ENCODE measurements at places on chromosomes 16 and 17.

GRCh38 chr17:17950806-17951205 is 21.4 kb downstream of the TOM1L2 start:
- no peak for DNase-seq

- DNase-seq = no peak
These were observed 91.2 kb upstream of the TNRC6C start for GRCh38 chr17:77867308-77867781.

DNA sequence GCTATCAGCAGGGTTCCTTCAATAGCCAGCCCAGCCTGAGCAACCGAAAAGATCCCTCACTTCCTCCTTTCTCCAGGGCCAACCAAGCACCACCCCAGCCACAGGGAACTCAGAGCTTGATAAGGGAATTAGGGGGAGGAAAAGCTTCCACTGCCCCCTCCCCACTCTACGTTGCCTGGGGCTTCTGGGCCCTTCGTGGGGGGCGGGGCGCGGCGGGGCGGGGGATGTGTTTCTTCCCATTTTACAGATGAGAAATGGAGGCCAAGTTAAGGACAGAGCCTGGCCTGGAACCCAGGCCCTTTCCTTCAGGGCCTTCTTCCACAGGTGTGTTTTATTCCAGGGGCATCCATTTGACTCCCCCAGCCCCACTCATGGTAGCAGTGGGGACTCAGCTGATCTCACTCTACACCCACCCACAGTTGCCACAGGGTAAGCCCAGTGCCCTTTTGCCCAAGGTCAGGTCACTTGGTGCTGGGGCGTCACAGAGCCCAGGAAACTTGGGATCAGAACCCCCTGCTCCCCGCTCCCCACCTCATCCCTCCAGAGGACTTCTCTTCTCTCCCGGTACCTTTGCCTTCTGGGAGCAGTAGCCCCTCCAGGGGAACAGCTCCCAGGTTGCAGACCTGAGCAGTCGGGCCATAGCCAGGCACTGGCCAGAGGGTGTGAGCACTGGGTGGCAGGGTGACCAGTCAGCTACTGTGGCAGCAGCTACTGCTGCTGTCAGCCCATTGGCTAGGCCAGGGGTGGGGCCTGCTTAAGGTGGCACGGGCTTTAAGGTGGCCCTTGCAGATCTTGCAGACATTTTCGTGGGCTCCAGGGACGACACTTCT is at the start of gene LDHD:
TSS of gene LDHD (minus strand) at position 700 of the 830 bp plus-strand sequence. CDS start at position 640, 60 bp downstream.
- peak; percentile 35 for DNase-seq

GRCh38 chr16:67229906-67230808 is 3.2 kb downstream of the TMEM208 start:
- DNase-seq = no peak

DNA sequence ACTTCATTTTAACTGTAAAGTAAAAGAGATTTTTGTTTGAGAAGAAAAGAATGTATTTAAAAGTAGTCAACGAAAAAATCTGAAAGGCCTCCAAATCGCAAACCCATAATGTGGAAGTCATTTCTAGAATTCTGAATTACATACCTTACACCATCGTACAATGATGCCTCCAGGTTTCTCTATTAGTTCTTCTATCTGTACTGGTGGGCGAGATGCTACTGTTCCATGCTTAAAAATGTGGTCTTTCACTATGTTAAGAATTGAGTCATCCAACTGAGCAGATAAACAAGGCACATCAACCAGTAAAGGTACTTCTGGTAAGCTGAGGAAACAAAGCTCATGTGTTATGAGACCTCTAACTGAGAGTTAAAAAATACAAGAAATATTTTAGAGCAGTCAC is 28.5 kb downstream of the CRLF3 start:
- DNase-seq = no peak

DNA sequence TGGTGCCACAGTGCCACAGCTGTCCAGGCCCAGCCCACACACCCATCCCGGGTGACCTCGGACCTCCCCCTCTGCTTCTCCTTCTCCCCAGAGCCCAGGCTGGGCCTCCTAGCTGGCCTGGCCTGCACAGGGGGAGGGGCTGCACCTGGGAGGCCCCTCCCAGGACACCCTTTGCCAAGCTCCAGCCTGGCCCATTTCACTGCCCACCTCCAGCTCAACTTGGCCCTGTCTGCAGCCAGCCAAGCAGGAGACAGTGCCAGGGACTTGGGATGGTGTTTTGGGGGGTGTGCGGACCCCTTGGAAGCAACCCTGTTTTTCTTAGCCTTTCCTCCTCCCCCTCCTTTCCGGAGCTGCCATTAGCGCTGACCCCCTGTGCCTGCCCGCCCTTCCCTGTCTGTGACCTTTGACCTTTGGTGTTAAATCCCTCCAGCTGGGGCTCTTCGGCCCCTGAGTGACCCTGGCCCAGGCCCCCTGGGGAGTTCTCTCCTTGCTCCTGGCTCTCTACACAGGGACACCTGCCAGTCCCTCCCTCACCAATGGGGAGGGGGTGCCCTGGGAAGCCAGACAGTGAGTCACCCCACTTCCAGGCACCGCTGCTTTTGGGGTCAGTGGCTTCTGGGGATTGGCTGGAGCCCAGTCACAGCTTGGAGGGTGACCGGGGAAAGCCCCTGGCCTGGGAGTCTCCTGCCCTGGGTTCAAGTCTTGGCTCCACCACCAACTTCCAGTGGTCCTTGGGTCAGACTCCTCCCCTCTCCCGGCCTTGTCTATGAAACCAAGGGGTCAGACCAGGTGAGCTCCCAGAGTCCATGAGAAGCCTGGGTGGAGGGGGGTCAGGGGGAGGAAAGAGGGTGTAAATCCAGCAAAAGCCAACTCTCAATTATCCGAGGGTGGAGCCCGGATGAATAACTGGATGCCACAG is 1.9 kb downstream of the GLIS2 start:
- peak; percentile 39 for DNase-seq

DNA sequence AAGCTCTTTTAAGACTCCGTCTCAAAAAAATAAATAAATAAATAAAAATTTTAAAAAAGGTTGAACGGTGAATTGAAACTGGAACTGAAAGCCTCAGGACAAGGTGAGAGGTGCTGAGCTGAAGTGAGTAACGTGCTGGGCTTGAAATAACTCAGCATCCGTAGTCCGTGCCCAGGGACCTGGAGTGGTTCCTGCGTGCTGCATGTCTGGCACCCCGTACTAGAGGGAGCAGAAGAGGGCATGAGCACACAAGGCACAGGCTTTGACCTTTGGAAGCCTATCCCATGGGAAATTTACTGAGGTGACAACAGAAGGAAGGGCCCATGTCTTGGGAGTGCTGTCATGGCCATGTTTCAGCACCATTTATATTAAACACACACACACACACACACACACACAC is 4.5 kb upstream of the MEIOB start:
- DNase-seq = no peak

GRCh38 chr16:89359264-89360147 is 130.9 kb downstream of the ANKRD11 start:
- DNase-seq = peak; percentile 92

DNA sequence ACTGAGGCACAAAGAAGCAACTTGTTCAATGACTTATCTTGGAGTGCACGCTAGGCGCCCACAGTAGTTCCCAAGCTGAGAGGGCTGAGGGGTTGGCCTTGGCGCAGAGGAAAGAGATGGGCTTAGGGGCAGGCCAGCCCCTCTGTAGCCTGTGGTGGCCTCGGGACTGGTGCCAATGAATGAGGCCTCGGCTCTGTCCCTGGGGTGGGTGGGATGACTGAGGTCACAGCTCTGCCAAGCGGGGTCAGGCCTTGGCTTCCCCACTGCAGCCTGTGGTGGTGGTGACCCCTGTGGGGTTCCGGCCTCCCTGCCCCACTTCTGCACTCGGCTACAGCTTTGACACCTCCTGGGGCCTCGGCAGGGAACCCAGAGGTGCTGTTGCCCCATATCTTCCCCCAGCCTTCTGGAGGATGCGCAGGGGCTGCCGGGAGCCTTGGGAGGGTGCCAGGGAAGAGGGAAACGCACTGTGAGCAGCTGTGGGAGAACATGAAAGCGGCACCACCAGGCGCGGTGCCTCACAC is 46.0 kb downstream of the BEAN1 start:
- no peak for DNase-seq

- no peak for DNase-seq
These were observed 287.1 kb downstream of the SOX9 start for GRCh38 chr17:72407931-72408330.

GRCh38 chr17:42411905-42412679 is 11.0 kb downstream of the CAVIN1 start:
- no peak for DNase-seq

DNA sequence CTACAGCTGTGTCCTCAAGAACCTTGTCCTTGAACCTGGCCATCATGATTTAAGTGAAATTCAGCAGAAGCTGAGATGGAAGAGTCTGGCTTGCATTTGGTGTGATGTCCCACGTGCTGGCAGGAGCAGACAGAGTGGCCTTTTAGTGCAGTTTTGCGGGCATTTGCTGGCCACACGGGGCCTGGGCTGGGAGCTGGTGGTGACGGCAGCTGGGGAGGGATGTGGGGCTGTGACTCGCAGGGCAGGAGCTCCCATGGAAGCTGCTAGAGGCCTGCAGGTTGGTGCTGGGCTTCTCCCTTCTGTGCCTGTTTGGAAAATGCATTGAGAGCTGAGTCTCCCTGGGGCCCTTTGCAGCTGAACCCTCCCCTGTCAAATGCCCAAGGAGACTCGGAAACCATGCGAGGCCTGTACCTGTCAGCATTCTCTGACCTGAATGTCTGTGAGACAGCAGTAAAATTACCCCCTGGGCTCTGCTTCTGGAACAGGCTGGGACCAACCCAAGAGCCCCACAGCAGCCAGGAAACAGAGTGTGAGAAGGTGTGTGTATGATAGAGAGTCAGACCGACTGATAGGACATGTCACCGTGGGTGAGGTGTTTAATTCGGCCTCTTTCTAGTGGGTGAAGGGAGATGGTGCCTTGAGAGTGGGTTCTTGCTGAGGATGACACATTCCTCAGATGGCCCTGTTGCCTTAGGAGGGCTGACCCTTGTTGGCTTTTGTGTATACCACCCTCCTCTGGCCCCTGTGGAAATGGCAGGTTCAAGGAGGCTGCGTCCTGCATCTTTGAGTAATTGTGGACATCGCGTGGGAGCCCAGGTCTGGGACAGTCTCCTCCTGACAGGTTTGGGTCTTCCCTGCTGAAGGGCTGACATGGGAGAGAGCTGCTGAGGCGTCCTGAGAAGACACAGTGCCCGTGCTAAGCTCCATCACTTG is 145.5 kb downstream of the MSI2 start:
- DNase-seq = peak; percentile 37

GRCh38 chr16:88359008-88359407 is 23.8 kb upstream of the ZNF469 start:
- no peak for DNase-seq

DNA sequence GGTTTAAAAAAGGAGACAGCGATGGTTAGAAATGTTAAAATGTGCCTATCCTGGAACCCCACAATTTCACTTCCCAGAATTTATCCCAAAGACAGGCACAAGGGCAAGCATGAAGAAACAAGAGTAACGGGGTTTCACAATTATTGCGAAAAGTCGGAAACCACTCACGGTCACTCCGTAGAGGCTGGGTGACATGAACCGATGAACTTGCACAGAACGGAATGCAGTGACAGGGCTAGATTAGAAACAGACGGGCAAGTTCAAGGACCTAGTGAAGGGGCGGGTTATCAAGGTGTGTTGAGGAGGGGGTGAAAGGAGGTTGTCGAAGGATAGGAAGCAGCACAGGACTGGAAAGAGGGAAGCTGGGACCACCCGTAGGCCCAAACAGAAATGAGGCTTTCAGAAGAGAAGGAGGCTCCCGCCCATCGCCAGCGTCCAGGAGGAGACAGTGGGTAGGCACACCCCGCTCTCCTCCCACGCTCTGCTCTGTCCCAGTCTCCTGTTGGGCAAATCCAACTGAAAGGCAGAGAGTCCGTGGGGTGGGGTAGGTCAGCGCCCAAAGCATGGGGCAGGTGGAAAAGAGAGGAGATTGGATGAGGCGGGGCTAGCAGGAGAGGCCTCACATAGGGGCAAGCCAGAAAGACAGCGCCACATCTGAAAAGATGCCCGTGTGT is 47.4 kb upstream of the JPH3 start:
- DNase-seq = no peak

DNA sequence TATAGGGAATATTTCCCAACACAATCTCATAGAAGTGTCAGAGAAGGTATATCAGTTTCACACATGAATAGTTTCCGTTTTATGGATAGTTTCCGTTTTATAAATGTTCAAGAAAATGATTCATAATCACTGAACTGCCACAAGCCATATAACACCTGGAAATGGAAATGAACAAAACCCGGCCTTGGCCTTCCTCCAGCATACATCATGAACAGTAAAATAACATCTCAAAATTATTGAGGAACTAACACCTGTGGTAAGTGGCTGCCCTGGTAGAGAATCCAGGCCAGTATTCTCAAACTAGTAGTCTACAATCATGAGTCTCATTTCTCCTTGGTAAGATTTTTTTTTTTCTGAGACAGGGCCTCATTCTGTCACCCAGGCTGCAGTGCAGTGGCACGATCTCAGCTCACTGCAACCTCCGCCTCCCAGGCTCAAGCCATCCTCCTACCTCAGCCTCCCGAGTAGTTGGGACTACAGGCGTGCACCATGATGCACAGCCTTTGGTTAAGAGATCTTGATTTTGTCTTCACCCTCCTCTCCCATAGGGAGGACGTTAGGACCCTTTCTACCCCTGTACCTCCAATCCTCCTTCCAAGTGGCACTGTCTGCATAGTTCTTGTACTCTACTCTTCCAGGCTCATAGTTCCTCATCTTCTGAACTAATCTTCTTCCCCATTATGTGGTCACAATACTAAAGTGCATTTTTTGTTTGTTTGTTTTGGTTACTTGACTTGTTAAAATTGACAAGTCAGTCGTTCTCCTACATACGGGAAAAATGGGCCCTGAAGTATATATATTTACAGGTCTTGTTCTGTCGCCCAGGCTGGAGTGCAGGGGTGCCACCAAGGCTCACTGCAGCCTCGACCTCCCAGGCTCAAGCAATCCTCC is 15.0 kb upstream of the RGS9 start:
- no peak for DNase-seq

DNA sequence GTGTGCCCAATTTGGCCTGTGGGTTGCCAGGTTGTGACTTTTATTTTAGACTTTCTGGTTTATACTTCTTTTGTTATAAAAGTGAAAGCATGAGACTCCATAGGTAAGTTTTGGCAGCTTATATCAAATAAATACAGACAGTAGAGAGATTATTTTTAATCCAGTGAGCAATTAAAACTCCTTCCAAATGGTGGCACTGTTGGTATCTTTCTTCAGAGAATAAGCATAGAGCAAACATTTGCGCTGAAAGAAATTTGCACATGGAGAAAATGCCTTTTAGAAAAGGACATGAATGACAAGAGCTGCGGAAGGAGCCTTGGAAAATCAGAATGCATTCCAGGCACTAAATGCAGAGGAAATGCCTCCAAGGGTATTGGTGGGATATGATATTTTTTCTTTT is 46.1 kb upstream of the DNAJA2 start:
- DNase-seq = peak; percentile 22
